Caco-2 (cell line): ENCODE measurements at places on chromosomes 12 and 14. TPM values are rescaled to one million over a fixed set of nuclear protein-coding genes. Genes with fewer than 3 reads are reported as not detected.

DNA sequence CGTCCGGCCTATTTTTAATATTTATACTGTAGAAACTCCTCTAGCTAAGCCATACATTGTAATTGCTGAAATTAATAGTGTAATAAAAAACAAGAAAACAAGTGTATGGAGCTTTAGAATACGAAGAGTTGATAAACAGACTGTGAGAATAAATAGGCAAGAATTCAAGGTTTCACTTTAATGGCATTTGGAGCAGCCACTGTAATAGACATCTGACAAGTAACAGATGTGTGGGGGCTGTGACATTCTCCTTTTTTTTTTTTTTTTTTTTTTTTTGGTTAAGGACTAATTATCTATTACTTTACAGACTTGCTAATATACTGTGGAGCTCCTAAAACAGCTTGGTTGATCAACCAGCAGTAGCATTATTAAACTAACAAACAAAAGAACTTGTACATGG lies 42.1 kb upstream of the CFAP54 start:
- DNase-seq: no peak

GRCh38 chr12:77392467-77393088 lies 327.2 kb upstream of the E2F7 start:
- no peak for DNase-seq

TAS2R9 gene
- not detected in 2 replicates for total RNA-seq

DNA sequence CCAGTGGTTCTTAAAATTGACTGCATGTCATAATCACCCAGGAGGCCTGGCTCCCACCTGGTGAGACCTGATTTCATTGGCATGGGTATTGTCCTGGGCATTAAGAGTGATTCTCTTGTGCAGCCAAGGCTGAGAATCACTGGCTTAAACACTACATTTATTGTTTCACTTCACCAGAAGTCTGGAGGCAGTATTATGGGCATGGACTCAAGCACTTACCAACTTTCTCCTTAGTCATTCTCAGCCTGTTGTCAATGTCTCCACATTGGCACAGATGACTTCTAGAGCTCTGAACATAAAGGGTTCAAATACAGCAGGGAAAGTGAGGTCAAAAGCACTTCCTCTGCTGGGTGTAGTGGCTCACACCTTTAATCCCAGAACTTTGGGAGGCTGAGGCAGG lies 25.6 kb upstream of the GCH1 start:
- DNase-seq: no peak

LUM gene
- total RNA-seq: 4.5 and 7.0 TPM in 2 replicates

GRCh38 chr12:94041850-94042249 lies 106.5 kb upstream of the PLXNC1 start:
- no peak for DNase-seq
